ENCODE measurements at places on chromosomes 16 and 17. TPM values are rescaled to one million over a fixed set of nuclear protein-coding genes. Genes with fewer than 3 reads are reported as not detected.

DNA sequence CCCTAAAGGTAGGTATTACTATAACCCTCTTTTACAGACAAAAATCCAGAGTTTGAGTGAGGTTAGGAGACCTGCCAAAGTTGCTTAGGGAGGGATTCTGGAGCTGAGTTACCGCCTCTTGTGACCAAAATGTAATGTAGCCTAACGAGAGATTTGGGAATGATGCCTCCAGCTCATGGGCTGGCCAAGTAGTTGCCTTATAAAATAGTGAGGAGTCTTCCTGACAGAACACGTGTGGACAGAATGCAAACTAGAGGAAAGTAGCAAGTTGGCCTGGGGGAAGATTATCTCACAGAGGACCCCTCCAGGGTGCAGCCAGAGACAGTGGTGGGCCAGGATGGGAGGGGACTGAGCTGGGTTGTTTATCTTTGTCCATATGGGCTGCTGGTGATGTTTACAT, 543.7 kb upstream of the CDH11 start:
- H3K27ac ChIP-seq, result no peak overlapping the region
- peaks cover 37% of the 10 kb centered on the region for H3K4me1 ChIP-seq
- H3K4me3 ChIP-seq, result no peak overlapping the region
- H3K27me3 ChIP-seq, result no peaks in the 10 kb centered on the region

DNA sequence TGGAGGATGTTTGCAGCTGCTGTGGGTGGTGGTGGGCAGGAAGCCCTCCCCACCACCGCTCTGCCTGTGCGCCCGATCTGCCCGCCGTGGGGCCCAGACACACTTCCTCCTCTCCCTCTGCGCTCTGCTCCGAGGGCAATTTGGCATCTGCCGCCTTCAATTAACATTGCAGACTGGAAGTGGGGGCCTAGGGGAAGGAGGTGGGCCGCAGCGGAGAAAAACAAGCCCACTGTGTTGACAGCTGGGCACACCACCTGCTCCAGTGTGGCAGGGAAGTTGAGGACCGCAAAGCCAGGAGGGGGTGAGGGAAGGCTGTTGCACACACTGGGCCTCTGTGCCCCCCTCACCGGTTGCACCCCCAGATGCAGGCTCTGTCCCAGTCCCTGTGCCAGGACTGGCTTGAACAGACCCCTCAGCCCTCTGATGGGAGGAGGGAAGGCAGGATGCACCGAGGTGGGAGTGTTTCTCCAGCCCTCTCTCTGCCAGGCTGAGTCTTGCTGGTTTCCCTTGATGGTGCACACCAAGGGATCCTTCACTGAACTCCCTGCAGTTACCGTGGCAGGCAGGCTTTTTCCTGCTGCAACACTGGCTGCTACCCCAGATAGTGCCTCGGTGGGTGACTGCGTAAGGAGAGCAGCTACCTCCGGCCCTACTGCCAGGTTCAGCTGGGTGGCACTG, 72.8 kb upstream of the MED9 start:
- H3K4me1 ChIP-seq, result peaks cover 65% of the 10 kb centered on the region
- no peak overlapping the region for H3K4me3 ChIP-seq
- H3K27ac ChIP-seq, result no peak overlapping the region
- no peaks in the 10 kb centered on the region for H3K27me3 ChIP-seq
- no peaks in the 10 kb centered on the region for H3K36me3 ChIP-seq
- no peak for DNase-seq

SLX1B gene
- 70.0 TPM for total RNA-seq

DNA sequence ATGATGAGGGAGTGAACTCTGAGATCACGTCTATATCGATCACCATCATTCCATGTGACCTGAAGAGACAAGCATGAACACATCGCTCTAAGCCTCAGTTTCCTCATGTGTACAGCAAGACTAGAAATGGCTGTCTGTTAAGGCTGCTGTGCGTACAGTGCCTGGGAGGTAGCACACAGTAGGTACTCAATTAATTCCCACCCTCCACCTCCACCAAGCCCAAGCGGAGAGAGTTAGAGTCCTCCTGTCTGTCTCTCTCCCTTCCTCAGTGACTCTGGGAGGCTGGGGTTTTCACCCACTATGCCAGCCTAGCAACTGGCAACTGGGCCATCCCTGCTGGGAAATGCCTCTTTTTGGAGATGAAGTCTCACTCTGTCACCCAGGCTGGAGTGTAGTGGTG, 318.3 kb upstream of the CCL2 start:
- no peaks in the 10 kb centered on the region for H3K36me3 ChIP-seq
- no peaks in the 10 kb centered on the region for H3K4me1 ChIP-seq
- H3K27ac ChIP-seq, result no peak overlapping the region
- no peak for DNase-seq
- no peak overlapping the region for H3K4me3 ChIP-seq

FLOT2 gene
- 54.3 TPM for total RNA-seq

- no peaks in the 10 kb centered on the region for H3K36me3 ChIP-seq
- no peak overlapping the region for H3K27ac ChIP-seq
- H3K4me3 ChIP-seq, result no peak overlapping the region
- H3K27me3 ChIP-seq, result no peaks in the 10 kb centered on the region
- H3K4me1 ChIP-seq, result peaks cover 34% of the 10 kb centered on the region
Measured at GRCh38 chr17:72609501-72609900, 483.0 kb downstream of the SLC39A11 start.

- peaks cover 11% of the 10 kb centered on the region for H3K27me3 ChIP-seq
- no peak overlapping the region for H3K27ac ChIP-seq
- H3K4me1 ChIP-seq, result peaks cover 16% of the 10 kb centered on the region
- no peak overlapping the region for H3K4me3 ChIP-seq
- no peak for DNase-seq
Measured at GRCh38 chr16:3252967-3253366, 3.5 kb downstream of the MEFV start.

Measured in HepG2 (cell line).